Smooth muscle cell of trachea (primary cell): ENCODE measurements at places on chromosomes 13 and 19. TPM values are rescaled to one million over a fixed set of nuclear protein-coding genes. Genes with fewer than 3 reads are reported as not detected.

The TJP3 gene
- total RNA-seq, result under 0.01 TPM in 1 of 2 replicates, not detected in the other

The PLIN5 gene
- total RNA-seq, result not detected in 2 replicates

The TMEM91 gene
- total RNA-seq, result 4.4 and 10.9 TPM in 2 replicates

The CGB1 gene
- total RNA-seq, result not detected in 2 replicates

The NEK5 gene
- under 0.01 TPM in 1 of 2 replicates, not detected in the other for total RNA-seq

The SLAIN1 gene
- 0.15 and 0.17 TPM in 2 replicates for total RNA-seq

The TPTE2 gene
- not detected in 2 replicates for total RNA-seq

The TMPRSS9 gene
- under 0.01 TPM in 1 of 2 replicates, not detected in the other for total RNA-seq

The ADGRE2 gene
- total RNA-seq, result not detected in 2 replicates
